Mammary microvascular endothelial cell (primary cell): ENCODE measurements at places on chromosomes 6 and 20. TPM values are rescaled to one million over a fixed set of nuclear protein-coding genes. Genes with fewer than 3 reads are reported as not detected.

Gene PNPLA1
- total RNA-seq, result not detected in 2 replicates

Gene OR12D3
- not detected in 2 replicates for total RNA-seq

Gene SHLD1
- total RNA-seq, result 3.1 and 4.0 TPM in 2 replicates

Gene FBXO30
- 5.7 and 6.0 TPM in 2 replicates for total RNA-seq
